ENCODE measurements at places on chromosomes 6 and 20. TPM values are rescaled to one million over a fixed set of nuclear protein-coding genes. Genes with fewer than 3 reads are reported as not detected.
A peak's percentile ranks its signal among the peaks of the same experiment; 100 is the strongest.

DNA sequence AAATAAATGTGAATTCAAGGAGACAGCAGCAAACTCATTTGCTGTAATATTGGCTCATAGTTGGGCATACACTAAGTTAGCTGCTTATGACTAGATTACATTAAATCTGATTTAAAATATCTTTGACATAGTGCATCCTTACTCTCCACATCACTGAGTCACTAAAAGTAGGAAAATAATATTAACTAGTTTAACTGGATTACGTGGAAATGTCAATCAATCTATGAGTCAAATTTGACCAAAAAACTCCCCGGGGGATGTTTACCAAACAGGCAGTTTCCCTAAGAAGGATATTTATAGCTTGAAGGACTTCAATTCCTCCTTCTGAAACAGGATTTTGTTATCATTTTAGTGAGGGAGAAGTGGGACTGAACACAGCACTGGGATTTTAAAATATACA lies 366.5 kb downstream of the ESR1 start:
- H3K27me3 ChIP-seq: no peaks in the 10 kb centered on the region
- H3K4me3 ChIP-seq: no peak overlapping the region
- peaks cover 3% of the 10 kb centered on the region for H3K36me3 ChIP-seq
- no peak overlapping the region for H3K27ac ChIP-seq
- DNase-seq: no peak

DNA sequence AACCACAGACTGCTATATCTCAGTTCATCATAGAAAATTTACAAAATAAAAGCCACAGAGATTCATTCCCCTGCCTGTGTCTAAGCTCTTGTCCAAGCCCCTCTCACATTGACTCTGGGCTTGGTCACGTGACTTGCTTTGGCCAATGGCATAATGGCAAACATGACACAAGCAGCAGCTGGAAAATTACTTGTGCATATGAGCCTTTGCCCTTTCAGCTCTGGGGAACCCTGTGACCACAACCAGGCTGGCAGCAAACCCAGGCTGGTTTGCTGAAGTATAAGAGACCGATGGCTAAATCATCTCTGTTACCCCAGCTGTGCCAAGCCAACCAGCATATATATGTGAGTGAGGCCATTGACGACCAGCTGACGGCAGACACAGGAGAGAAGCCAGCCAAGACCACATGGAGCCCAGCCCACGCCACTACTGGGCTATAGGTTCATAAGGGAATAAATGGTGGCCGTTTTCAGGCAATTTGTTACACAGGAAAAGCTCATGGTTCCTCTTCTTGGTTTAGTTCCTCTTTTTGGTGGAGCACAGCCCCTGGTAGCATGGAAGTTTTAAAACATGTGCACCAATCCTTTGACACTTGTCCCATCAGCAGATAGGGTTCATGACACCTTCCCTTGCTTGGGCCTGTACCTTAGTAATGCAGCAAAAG lies 31.8 kb upstream of the RSPO4 start:
- H3K4me3 ChIP-seq: no peak overlapping the region
- no peaks in the 10 kb centered on the region for H3K27me3 ChIP-seq
- no peaks in the 10 kb centered on the region for H3K36me3 ChIP-seq
- H3K4me1 ChIP-seq: peaks cover 12% of the 10 kb centered on the region
- no peak for DNase-seq
- no peak overlapping the region for H3K27ac ChIP-seq

- no peak for DNase-seq
- peaks cover 16% of the 10 kb centered on the region for H3K27me3 ChIP-seq
- peaks cover 29% of the 10 kb centered on the region for H3K4me1 ChIP-seq
- H3K36me3 ChIP-seq: no peaks in the 10 kb centered on the region
Observed at GRCh38 chr6:28658475-28659249, 133.0 kb downstream of the GPX5 start.

DNA sequence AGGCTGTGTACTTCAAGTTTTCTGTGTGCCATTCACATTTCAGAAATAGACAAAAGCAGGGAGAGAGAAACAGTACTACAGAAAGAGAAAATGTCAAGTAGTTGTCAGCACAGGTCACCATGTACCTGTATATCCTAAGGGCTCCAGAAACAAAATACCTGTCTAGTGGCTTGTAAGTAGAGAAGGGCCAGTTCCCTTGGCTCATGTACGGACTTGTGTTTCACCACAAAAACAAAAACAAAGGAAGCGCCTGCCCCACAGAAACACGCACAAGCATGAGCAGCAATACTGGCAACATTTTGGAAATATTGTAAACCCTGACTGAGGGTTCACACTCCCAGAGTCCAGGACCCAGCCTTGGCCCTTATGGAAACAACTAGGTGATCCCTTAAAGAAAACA lies 44.3 kb downstream of the CNKSR3 start:
- H3K4me1 ChIP-seq: peaks cover 46% of the 10 kb centered on the region
- DNase-seq: no peak
- H3K27ac ChIP-seq: no peak overlapping the region
- H3K4me3 ChIP-seq: no peak overlapping the region

DNA sequence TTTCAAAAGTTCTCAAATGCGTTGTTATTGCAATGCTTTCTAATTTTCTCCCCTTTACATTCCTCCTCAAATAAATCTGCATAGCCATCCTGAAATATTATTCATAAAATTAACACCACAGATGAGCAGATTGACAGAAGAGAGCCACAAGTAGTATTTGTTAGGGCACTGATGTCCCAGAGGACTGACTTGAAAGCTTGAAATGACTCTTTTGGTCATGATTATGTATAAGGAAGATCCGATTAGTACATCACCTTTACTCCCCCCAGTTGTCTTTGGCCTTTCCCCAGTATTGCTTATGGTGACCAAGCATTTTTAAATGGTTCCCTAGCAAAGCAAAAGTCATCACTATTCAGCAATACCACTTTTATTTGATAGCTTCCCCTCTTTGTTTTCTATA lies 187.6 kb downstream of the ADAT2 start:
- no peak overlapping the region for H3K27ac ChIP-seq
- no peaks in the 10 kb centered on the region for H3K4me1 ChIP-seq
- no peaks in the 10 kb centered on the region for H3K36me3 ChIP-seq
- H3K27me3 ChIP-seq: no peaks in the 10 kb centered on the region

- 0 out of 2 replicates have a peak, but pooled peaks cover 7% of the 10 kb centered on the region for H3K4me1 ChIP-seq
- H3K27ac ChIP-seq: no peak overlapping the region
- H3K27me3 ChIP-seq: no peaks in the 10 kb centered on the region
- no peak overlapping the region for H3K4me3 ChIP-seq
Observed at GRCh38 chr6:91483415-91484105, 896.7 kb upstream of the MAP3K7 start.

GRCh38 chr6:104995989-104996617 lies 39.2 kb downstream of the LIN28B start:
- H3K27ac ChIP-seq: no peak overlapping the region
- no peaks in the 10 kb centered on the region for H3K4me1 ChIP-seq
- no peak overlapping the region for H3K4me3 ChIP-seq

DNA sequence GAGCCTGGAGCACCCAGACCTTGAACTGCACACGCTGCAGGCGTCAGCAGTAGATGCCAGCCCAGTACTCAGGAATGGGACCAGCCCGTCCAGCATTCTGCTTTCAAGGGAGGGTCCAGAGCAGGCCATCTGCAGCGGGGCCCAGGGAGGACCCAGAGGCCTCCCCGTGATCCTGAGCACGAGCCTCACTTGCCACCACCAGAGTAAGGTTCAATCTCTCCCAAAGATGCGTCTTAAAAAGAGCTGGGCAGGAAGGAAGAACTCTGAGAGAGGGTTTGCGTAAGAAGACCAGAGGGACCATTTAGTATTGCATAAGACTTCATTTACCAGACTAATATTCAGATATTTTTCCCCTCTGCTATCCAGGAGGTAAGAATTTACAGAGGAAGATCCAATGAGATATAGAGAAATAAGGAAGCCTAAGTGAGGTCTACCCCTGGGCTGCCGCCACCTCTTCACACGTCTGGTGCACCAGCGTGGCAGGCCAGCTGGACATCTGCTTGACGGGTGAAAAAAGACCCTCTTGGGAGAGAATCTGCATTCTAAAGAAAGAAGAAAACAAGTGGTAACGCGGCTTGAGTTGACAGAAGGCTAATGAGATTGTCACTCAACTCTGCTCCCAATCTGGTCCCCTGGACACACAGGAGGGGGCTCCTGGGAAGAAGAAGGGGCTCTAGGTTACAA lies 107.3 kb downstream of the PRND start:
- peaks cover 1% of the 10 kb centered on the region for H3K4me1 ChIP-seq
- H3K27me3 ChIP-seq: peaks cover 13% of the 10 kb centered on the region
- no peak overlapping the region for H3K4me3 ChIP-seq
- no peaks in the 10 kb centered on the region for H3K36me3 ChIP-seq

GRCh38 chr6:21679761-21680265 lies 86.3 kb downstream of the SOX4 start:
- DNase-seq: no peak
- no peaks in the 10 kb centered on the region for H3K27me3 ChIP-seq
- no peak overlapping the region for H3K27ac ChIP-seq
- H3K36me3 ChIP-seq: no peaks in the 10 kb centered on the region

DNA sequence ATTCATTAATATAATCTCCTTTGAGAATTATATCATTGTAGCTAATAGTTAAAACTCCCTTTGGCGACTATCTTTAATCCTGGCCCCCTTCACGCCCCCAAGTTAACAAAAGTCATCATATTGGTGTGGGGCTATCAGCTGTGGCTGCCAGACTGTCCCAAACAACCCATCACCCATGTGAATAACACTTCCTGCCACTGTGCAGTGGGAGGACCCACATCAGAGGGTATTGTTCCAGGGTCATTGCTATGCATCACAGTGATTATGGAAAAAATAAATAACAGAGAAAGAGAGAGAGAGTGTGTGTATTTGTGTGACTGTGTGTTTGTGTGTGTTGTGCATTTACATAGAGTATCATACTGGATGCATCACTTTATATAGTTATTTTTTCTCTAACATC lies 39.3 kb upstream of the TENT5A start:
- no peak overlapping the region for H3K4me3 ChIP-seq
- peaks cover 33% of the 10 kb centered on the region for H3K4me1 ChIP-seq
- H3K27ac ChIP-seq: no peak overlapping the region
- DNase-seq: no peak
- no peaks in the 10 kb centered on the region for H3K27me3 ChIP-seq
- H3K36me3 ChIP-seq: no peaks in the 10 kb centered on the region

- H3K4me3 ChIP-seq: no peak overlapping the region
- no peaks in the 10 kb centered on the region for H3K36me3 ChIP-seq
- no peaks in the 10 kb centered on the region for H3K4me1 ChIP-seq
- no peaks in the 10 kb centered on the region for H3K27me3 ChIP-seq
- H3K27ac ChIP-seq: no peak overlapping the region
- DNase-seq: peak; percentile 59
Observed at GRCh38 chr6:148166339-148166968, 176.2 kb upstream of the SASH1 start.

DNA sequence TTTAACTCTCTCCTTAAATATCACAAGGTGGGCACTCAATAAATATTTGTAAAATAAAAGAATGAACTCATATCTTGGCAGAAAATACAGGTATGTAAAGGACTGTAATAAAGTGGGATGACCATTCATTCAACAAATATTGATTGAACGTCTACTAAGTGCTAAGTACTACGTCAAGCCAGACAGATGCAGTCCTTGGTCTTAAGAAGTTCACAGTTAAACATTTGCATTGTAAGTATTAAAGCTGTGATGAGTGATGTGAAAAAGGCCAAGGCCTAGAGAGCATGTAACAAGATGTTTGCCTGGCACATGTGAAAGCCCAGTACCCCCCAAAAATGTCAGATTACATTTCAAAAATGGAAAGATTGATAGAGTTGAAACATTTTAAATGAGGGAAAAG lies 130.1 kb upstream of the TMEM170B start:
- H3K4me1 ChIP-seq: peaks cover 7% of the 10 kb centered on the region
- DNase-seq: no peak
- H3K4me3 ChIP-seq: no peak overlapping the region
- no peaks in the 10 kb centered on the region for H3K27me3 ChIP-seq
- H3K36me3 ChIP-seq: no peaks in the 10 kb centered on the region

- H3K27me3 ChIP-seq: no peaks in the 10 kb centered on the region
- H3K4me3 ChIP-seq: no peak overlapping the region
- no peaks in the 10 kb centered on the region for H3K36me3 ChIP-seq
- H3K4me1 ChIP-seq: peaks cover 75% of the 10 kb centered on the region
Observed at GRCh38 chr20:46559001-46559400, 8.5 kb upstream of the OCSTAMP start.

- H3K27me3 ChIP-seq: peaks cover 3% of the 10 kb centered on the region
- no peaks in the 10 kb centered on the region for H3K36me3 ChIP-seq
- no peak overlapping the region for H3K4me3 ChIP-seq
- DNase-seq: no peak
- H3K4me1 ChIP-seq: 0 out of 2 replicates have a peak, but pooled peaks cover 7% of the 10 kb centered on the region
- H3K27ac ChIP-seq: no peak overlapping the region
Observed at GRCh38 chr6:40583709-40584108, 3.5 kb downstream of the LRFN2 start.

- no peaks in the 10 kb centered on the region for H3K36me3 ChIP-seq
- peak; percentile 35 for DNase-seq
- H3K27ac ChIP-seq: no peak overlapping the region
- H3K27me3 ChIP-seq: no peaks in the 10 kb centered on the region
Observed at GRCh38 chr6:84052204-84052882, 18.8 kb downstream of the MRAP2 start.

- peaks cover 79% of the 10 kb centered on the region for H3K27me3 ChIP-seq
- no peaks in the 10 kb centered on the region for H3K36me3 ChIP-seq
- H3K27ac ChIP-seq: no peak overlapping the region
Observed at GRCh38 chr20:17730071-17730470, 30.3 kb downstream of the BANF2 start.

- H3K4me3 ChIP-seq: no peak overlapping the region
- H3K27ac ChIP-seq: no peak overlapping the region
- peak; percentile 78 for DNase-seq
- H3K27me3 ChIP-seq: no peaks in the 10 kb centered on the region
Observed at GRCh38 chr20:47205577-47206123, 150.8 kb downstream of the ZMYND8 start.

DNA sequence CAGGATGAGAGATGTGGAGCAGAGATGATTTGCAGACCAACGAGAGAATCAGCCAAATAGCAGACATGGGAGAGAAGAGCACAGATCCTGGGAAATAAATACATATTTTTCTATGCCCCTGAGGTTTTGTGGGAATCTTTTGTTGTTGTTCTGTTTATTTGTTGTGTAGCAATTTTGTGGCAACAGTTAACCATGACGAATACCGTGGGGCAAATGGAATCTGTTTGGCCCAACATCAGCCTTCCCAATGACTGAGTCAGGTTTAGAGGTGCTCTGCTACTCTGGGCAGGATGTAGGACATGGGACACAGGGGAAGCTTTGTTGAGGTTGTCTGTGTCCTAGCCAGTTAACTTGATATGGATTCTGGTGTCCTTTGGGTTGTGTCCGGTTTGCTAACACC lies 7.9 kb upstream of the SLC2A10 start:
- H3K27ac ChIP-seq: no peak overlapping the region
- H3K27me3 ChIP-seq: no peaks in the 10 kb centered on the region
- peaks cover 60% of the 10 kb centered on the region for H3K4me1 ChIP-seq
- no peaks in the 10 kb centered on the region for H3K36me3 ChIP-seq
- DNase-seq: no peak

CLDN20 gene
- total RNA-seq: not detected

BEND3 gene
- 7.6 TPM for total RNA-seq

CALHM4 gene
- total RNA-seq: not detected

EPB41L2 gene
- 41.7 TPM for total RNA-seq

CCNC gene
- 193 TPM for total RNA-seq

TCP11 gene
- total RNA-seq: not detected

Measured in HepG2 (cell line).